ENCODE measurements at places on chromosomes 11 and 22. TPM values are rescaled to one million over a fixed set of nuclear protein-coding genes. Genes with fewer than 3 reads are reported as not detected.

SCT gene
- not detected for total RNA-seq

MUC15 gene
- total RNA-seq = not detected

SLC22A6 gene
- total RNA-seq = not detected

YAP1 gene
- 169 TPM for total RNA-seq

PGA5 gene
- total RNA-seq = not detected

CARD18 gene
- total RNA-seq = not detected

RIN1 gene
- total RNA-seq = 12.6 TPM

DLG2 gene
- total RNA-seq = 2.1 TPM

CDKN1C gene
- 31.5 TPM for total RNA-seq

OR10D3 gene
- total RNA-seq = not detected

C1QTNF4 gene
- under 0.01 TPM for total RNA-seq

RRM1 gene
- total RNA-seq = 85.0 TPM

SNU13 gene
- 61.6 TPM for total RNA-seq

RAB1B gene
- total RNA-seq = 43.7 TPM

SERPIND1 gene
- total RNA-seq = not detected

KCNA4 gene
- total RNA-seq = 0.26 TPM

TNNT3 gene
- not detected for total RNA-seq

B4GALNT4 gene
- 1.8 TPM for total RNA-seq

NCAPH2 gene
- 18.3 TPM for total RNA-seq

ALG8 gene
- 30.3 TPM for total RNA-seq

RAPSN gene
- 0.17 TPM for total RNA-seq

C11orf86 gene
- not detected for total RNA-seq

SPTBN2 gene
- 0.51 TPM for total RNA-seq

SPON1 gene
- total RNA-seq = 3.5 TPM

GAL gene
- total RNA-seq = 5.4 TPM

SAC3D1 gene
- 10.0 TPM for total RNA-seq

RTN4RL2 gene
- total RNA-seq = 0.17 TPM

HEPACAM gene
- total RNA-seq = not detected

IL18 gene
- total RNA-seq = 0.17 TPM

PHF21B gene
- total RNA-seq = 0.17 TPM

ATG16L2 gene
- 8.8 TPM for total RNA-seq

NRXN2 gene
- total RNA-seq = 0.26 TPM

SGSM1 gene
- not detected for total RNA-seq

LAYN gene
- total RNA-seq = 117 TPM
